ENCODE measurements at places on chromosomes 11 and 22. TPM values are rescaled to one million over a fixed set of nuclear protein-coding genes. Genes with fewer than 3 reads are reported as not detected.

DNA sequence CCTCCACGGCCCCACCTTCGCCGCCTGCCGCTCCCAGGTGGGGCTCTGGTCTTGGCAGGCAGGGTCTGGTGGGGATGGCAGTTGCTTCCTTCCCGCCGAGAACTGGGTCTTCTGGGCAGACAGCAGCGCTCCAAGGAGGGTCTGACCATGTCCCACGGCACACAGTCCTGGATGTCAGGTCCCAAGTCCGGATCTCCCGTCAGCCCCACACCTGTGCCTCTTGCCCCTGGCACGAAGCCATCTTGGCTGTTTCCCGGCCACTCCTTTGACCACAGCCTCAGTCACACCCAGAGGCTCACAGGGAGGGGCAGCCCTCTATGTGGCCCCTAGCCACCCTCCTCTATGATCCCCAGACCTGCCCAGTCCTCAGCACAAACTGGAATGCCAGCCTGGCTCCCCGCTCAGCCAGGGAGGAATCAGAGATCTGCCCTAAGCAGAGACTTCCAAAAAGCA lies 14.3 kb downstream of the MUC5B start:
- no peak overlapping the region for H3K4me3 ChIP-seq
- H3K36me3 ChIP-seq: no peaks in the 10 kb centered on the region
- DNase-seq: no peak
- no peak overlapping the region for H3K27ac ChIP-seq
- peaks cover 3% of the 10 kb centered on the region for H3K27me3 ChIP-seq
- H3K4me1 ChIP-seq: no peaks in the 10 kb centered on the region

DNA sequence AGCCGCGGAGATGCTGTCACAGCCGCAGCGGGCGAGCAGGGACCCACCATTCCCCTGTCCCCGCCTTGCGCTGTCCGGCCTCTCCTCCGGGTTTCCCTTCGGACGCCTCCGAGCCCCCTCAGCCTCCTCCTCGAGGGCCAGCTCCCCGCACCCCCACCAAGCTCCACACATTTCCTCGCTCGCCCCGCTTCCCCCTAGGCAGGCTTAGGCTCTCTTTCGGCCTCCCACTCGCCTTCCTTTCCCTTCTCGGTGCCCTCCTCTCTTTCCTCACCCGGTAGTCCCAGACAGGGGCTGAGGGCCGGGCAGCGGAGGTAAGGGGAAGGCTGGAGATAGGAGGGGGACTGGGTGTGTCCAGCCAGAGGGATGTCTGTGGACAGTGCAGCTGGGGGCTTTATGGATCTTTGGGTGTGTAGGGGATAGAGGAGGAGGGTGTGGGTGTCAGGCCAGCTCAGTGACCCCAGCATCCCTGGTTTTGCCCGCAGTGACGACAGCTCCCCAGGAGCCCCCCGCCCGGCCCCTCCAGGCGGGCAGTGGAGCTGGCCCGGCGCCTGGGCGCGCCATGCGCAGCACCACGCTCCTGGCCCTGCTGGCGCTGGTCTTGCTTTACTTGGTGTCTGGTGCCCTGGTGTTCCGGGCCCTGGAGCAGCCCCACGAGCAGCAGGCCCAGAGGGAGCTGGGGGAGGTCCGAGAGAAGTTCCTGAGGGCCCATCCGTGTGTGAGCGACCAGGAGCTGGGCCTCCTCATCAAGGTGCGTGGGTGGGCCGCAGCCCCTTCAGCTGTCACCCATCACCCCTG lies 1.6 kb downstream of the KCNK4 start:
- H3K36me3 ChIP-seq: no peaks in the 10 kb centered on the region
- H3K4me3 ChIP-seq: peak overlapping the region; percentile 61
- H3K27me3 ChIP-seq: peaks cover 71% of the 10 kb centered on the region
- no peak for DNase-seq
- H3K4me1 ChIP-seq: 0 out of 2 replicates have a peak, but pooled peaks cover 12% of the 10 kb centered on the region

The KRTAP5-1 gene
- total RNA-seq: not detected

The APOL5 gene
- total RNA-seq: not detected

The ADAMTS8 gene
- not detected for total RNA-seq

The CELSR1 gene
- total RNA-seq: 1.5 TPM

Data from HepG2 (cell line).